Right ventricle myocardium superior (tissue), 1 donor: ENCODE measurements at places on chromosomes 16 and 17. TPM values are rescaled to one million over a fixed set of nuclear protein-coding genes. Genes with fewer than 3 reads are reported as not detected.
A peak's percentile ranks its signal among the peaks of the same experiment; 100 is the strongest.

ZNF646 gene
- total RNA-seq, result 8.3 TPM

CD300H gene
- total RNA-seq, result not detected

GRCh38 chr17:63578027-63578768 is 22.5 kb upstream of the TACO1 start:
- DNase-seq, result no peak

GRCh38 chr17:48071654-48072053 is 23.5 kb downstream of the NFE2L1 start:
- DNase-seq, result no peak

DNA sequence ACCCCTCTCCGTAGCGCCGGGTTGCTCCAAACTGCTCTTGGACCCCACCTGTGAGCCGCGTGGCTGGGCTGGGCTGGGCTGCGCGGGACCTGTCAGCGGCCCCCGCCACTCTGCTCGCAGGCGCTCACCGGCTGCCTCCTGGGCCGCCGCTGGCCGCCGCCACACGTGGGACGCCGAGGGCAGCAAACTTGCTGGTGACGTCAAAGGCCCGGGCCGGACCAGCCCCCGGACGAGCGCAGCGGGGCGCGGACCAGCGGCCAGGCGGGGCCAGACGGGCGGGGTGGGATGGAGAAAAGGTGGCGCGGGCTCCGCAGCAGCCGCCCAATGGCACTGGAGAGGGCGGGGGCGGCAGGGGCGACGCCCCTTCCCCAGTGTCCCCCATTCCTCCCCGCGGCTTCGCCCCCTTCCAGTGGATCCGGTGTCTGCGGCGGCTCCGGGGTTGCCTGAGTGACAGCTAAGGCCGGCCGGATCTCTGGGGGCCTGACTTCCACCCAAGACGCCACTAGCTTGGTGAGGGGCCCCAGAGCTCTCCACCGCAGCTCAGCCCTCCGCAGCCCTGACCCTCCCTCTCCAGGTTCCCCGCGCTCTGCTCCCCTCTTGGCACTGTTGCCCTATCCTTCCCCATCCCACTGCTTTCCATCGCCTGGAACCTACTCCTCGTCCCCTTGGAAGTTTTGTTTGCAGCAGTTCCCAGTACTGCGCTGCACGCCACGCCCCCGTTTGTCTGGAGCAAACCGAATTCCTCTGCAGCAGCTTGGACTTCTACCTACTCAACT is at the start of gene HS3ST3A1:
TSS of gene HS3ST3A1 (minus strand) at position 154 of the 776 bp plus-strand sequence. CDS start 800 bp downstream, outside the sequence.
- peak; percentile 49 for DNase-seq

DNA sequence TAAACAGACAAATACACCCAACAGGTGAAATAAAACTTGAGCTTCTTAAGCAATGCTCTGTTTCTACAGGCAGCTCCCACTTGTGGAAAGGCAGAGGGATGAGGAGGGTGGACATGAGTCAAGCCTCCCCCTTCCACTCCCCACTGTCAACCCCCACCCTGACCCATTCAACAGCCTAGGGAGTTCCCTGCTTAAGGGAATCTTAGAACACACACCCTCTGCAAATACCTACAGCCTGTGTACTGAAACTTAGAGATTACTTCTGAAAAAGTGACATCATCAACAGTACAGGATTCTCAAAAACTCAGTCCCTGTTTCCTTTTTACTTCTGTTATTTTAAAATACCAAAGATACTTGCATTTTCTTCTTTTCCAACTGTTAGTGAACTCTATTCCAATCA is 345.4 kb downstream of the SOX9 start:
- no peak for DNase-seq
